ENCODE measurements at places on chromosomes 2 and 18.
A peak's percentile ranks its signal among the peaks of the same experiment; 100 is the strongest.

GRCh38 chr2:172722481-172722880 is 13.2 kb upstream of the RAPGEF4 start:
- no peak for DNase-seq

GRCh38 chr2:129480790-129481189 is 498.7 kb upstream of the RAB6C start:
- DNase-seq: no peak

GRCh38 chr2:225742487-225742886 is 343.0 kb downstream of the NYAP2 start:
- DNase-seq: no peak

- DNase-seq: no peak
These were observed 13.4 kb upstream of the RBMS1 start for GRCh38 chr2:160507046-160507407.

DNA sequence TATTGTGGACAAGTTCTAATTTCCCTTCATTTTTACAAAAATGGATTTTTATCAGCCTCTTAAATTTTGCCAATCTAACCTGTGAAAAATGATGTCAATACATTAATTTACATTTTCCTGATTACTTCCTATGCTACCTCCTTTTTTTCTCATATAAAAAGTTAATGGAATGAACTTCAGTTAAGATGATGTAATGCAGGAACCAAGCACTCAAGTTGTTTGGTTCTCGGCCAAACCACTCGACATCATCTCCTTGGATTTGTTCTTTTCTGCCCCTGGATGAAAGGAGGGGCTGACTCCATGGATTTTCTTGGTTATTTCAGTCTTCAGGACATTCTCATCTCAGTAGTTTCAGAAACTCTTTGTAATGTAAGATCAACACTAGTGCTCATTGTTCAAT is 253.1 kb upstream of the NXPH2 start:
- DNase-seq: peak; percentile 42

DNA sequence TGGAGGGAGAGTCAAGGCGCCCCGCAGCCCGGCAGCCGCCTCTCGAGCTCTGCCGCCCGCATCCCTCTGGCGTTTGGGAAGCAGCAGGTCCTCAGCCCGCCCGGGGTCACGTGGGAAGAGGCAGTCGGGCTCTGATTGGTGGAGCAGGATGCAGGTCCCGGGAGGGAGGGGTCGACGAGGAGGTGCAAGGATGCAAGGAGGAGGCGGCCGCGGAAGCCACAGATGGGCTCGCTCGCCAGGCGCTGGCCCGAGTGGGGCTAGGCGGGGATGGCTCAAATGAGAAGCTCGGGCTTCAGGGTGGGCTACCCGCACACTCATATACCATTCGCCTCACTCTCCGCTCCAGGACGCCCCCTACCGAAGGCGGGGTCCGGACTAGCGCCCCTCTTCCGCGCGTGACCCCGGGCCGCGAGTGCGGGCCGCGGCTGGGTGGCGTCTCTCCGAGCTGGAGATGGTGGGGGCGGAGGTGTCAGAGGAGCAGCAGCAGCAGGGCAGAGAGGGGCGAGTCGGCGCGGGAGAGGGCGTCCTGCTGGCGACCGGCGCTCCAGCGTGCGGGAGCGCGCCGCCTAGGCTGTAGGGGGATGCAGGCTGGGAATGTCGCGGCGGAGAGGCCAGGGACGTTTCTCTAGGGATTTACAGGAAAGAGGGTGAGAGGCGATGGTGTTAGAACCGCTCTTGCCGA is at the start of gene TMEFF2:
Gene TMEFF2 (minus strand): TSS at position 68 of the 682 bp plus-strand sequence. CDS start 409 bp downstream, outside the sequence.
- peak; percentile 42 for DNase-seq

DNA sequence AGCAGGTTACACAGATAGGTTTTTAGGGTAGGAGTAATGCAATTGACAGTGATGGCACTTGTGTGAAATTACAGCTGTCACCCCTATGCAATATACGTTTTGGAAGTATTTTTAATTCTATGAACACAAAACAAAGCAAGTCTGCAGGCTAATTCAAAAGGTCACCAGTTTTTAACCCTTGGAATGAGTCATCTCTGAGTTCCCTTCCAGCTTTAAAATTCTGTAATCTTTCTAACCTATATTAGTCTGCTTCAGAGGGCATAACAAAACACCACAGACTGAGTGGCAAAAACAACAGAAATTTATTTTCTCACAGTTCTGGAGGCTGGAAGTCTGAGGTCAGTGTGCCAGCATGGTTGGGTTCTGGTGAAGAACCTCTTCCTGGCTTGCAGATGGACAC is 596.9 kb upstream of the HNMT start:
- no peak for DNase-seq

GRCh38 chr2:130390460-130391057 is 34.7 kb downstream of the PTPN18 start:
- no peak for DNase-seq

GRCh38 chr18:79489051-79489898 is 93.5 kb downstream of the NFATC1 start:
- DNase-seq: no peak

DNA sequence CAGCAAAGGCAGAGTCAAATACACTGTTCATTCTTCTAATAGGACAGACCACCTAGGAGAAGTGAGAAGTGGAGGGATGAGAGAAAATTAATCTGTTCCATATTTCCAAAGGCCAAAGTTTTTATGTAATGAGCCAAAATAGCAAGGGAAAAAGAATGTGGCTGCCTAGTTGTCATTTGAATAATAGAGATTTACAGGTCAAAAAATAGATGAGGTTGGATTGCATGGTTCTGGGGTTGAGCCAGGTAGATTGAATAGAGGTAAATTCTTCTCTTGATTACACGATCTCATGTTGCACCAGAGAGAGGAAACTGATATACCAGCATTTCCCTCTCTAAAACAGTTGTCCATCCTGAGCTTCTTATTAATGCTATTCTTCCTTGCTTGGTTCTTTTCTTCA is 325.8 kb downstream of the CCDC178 start:
- no peak for DNase-seq

- no peak for DNase-seq
These were observed 913 bp downstream of the RNF152 start for GRCh38 chr18:61891894-61892293.

- DNase-seq: no peak
These were observed 192.0 kb downstream of the PARD3B start for GRCh38 chr2:204737296-204737695.

GRCh38 chr2:217742841-217743240 is 260.0 kb downstream of the TNS1 start:
- no peak for DNase-seq

DNA sequence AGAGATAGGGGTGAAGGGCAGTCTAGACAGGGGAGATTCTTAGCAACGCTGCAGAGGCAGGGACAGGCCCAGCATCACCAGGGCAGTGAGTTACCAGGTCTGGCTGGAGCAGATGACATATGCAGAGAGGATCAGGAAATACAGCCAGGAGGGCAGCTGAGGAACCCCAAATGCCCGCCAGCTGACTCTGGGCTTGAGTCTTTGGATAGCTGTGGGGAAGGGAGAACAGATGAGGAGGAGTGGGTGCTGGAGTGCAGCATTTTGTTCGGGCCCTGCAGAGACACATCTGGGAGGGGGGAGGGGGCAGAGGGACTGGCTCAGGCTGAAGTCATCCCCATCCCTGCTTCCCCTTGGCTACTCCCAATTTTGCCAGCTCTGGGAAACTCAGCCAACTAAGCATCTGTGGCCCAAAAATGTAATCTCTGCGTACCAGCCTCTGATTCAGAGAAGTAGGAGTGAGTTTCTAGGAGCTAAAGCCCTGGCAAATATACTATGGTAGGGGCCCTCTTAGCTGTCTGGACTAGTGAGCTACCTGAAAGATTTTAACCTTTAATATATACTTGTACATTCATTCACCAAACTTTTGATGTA is 214.5 kb downstream of the ZBTB7C start:
- DNase-seq: no peak

GRCh38 chr2:128632501-128632800 is 313.8 kb upstream of the HS6ST1 start:
- DNase-seq: no peak

DNA sequence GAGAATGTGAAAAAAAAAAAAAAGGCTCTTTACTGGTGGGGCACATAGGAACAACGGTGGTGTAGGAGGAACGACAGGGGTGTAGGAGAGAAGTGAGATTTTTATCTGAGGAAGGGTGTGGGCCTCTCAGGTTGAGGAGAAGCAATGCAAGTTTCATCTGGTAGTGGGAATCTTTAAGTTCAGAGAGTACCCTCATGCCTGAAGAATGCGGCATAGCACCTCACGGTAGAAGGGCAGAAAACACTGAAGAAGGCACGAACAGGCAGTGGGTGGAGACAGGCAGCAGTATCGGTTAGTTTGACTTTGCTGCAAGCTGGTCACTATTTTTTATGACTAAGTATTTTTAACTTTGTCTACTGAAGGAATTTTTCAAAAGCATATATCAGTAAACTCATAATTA is 52.2 kb upstream of the TSPYL6 start:
- no peak for DNase-seq

- no peak for DNase-seq
These were observed 633 bp upstream of the ILKAP start for GRCh38 chr2:238203973-238204683.

DNA sequence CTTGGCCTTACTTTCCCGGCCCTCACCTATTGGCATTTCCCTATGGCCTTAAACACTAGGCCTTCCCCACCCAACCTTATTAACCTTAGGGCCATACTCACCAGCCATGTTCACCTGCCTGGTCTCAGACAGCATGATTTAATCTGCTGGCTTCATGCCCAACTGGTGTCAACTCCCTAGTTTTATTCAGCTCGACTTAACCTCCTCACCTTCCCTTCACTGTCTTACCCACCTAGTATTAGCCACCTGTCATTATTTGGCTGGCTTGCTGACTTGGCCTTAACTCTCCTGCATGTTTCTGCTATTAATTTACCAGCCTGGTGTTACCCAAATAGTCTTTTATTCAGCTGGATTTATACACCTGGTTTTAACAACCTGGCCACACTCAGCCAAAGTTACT is 136.0 kb upstream of the ZSWIM2 start:
- DNase-seq: no peak

GRCh38 chr2:95054016-95054415 is 28.5 kb downstream of the MAL start:
- DNase-seq: no peak

DNA sequence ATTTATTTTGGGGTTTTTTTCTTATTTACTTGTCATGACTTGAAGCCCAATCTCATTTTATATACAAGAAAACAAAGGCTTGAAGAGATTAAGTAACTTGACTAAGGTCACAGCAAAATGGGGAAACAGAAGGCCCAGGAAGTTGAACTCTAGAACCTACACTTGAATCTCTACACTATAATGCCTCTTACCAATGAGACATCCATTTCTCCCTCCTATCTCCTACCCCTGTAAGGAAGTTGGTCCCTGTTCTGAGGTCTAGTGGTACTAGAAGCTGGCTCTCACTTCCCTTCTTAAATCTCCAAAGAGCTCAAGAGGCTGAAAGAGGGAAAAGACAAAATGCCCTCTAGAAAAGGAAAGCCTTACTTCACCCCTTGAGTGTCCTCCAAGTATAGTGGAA is 25.5 kb upstream of the IHH start:
- no peak for DNase-seq

DNA sequence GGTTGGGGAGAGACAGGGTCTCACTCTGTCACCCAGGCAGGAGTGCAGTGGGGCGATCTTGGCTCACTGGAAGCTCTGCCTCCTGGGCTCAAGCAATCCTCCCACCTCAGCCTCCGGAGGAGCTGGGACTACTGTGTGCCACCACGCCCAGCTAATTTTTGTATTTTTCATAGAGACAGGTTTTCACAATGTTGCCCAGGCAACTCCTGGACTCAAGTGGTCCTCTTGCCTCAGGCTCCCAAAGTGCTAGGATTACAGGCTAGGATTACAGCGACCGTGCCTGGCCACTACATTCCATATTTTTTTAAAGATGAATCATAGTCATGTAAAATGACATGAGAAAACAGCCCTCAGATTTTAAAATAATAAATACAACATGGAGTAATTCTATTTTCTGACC is 32.3 kb downstream of the CWC22 start:
- no peak for DNase-seq

DNA sequence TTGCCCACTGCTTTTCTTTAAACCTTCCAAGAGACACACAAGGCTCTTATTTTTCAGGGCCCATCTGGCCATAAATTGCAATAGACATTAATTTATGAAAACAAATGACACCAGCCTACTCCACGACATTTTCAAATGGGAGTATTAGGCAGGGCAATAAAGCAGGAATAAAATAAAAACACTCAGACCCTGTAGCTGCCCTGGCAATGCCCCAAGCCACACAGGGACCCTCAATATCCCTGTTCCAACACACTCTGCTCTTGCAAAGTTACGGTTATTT is 550.8 kb upstream of the TNP1 start:
- DNase-seq: no peak

DNA sequence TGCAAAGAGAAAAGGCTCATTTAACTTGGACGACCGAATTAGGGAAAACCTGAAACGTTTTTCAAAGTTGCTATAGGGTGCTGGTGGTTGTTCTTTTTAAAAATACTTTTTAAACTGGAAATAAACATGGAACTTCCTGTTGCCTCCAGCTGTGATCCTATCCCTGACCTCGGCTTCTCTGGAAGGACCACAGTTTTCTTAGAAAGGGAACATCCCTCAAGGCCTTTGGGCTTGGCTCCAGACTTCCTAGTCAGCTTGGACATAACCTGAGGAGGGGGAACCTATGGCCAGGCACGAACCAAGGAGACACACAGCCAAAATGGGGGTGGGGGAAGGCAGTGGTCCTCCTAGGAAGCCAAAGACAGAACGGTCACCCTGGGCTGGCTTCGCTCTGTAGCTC is 57.7 kb downstream of the CENPO start:
- DNase-seq: no peak

DNA sequence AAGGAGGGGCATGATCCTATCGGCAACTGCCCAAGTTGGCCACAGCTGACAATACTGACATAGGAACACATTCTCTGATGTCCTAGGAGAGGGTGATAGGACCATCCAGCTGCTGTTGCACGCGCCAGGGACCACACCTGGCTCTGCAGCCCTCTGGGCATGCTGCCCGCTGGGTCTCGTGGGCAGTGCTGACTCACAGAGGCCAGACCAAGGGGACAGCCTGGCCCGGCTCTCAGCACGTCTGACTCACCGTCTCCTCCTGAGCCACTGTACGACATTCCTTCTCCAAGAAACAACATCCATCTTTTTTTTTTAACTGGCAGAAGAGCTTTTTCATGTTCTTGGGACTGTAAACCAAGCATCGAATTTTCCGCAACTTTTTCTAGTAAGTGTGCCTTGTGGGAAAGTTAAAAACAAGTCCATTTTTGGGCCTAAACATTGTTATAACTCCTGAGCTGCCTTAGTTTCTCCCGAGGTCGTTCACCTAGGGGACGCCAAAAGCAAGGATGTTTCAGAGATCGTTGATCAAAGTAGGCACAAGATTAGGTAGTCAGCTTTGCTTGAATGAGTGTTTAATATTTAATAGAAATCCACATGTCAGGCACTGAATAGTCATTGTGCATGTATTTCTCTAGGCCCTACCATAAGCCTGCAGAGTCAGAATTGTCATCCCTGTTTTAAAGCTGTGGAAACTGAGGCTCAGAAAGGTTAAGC is 100.3 kb downstream of the TTC32 start:
- peak; percentile 71 for DNase-seq

- DNase-seq: no peak
These were observed 26.5 kb upstream of the EML4 start for GRCh38 chr2:42142547-42143184.

DNA sequence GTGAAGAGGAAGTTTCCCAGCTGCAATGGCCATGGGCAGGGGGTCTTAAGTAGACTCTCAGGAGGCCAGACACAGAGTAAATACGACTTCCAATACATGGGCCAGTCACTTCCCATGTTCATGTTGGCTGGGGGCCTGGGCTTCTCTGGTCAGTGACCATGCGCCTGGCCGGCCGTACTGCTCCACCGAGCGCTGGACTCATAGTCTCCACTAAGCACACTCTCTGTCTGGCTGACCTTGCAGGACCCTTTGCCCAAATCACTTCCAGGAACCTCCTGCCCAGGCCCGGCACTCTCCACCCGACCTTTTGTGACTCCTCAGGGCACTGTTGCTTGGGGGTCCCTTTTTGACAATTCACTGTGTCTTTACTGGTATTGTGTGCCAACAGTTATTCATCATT is 69.3 kb downstream of the SOWAHC start:
- no peak for DNase-seq

Measured in fibroblast of skin of left quadriceps (primary cell).